CD8-positive, alpha-beta T cell (primary cell): ENCODE measurements at places on chromosomes 4 and X.

DNA sequence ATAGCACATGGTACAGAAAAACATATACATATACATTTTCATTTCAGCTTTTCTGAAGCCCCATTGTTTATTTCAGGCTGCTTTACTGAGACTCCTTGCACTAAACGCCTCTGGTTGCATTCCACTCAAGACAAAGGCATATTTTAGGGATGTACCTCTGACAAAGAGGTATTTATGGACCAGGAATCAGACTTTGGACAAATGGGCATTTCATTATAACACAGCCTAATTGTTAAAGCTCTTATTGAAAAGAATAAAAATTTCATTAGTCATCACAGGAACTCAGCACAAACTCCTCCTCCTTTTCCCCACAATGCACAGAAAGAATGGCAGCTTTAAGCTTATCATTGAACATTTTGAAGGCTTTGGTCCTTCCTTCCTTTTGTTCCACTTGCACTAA lies 62.9 kb upstream of the UGT8 start:
- no peak for DNase-seq

- no peak for DNase-seq
Observed at GRCh38 chr4:88600176-88600838, 8.0 kb downstream of the HERC3 start.

GRCh38 chr4:168560184-168561180 lies 63.6 kb downstream of the PALLD start:
- no peak for DNase-seq

GRCh38 chr4:95186666-95187065 lies 362.1 kb downstream of the UNC5C start:
- DNase-seq: no peak

- no peak for DNase-seq
Observed at GRCh38 chr4:113407409-113407808, 354.1 kb downstream of the CAMK2D start.

DNA sequence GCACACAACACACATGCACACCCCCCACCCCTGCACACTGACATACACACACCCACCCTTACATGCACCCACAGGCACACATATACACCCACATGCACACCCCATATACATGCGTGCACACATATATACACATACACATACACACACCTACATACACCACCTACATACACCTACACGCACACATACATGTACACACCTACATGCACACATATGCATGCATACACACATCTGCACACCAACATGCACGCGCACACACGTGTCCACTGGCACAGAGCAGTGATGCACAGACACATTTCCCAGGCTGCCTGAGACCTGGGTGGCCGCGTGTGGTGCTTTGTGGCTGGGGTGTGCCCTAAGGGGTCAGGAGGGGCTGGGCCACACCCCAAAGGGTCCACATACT lies 31.7 kb downstream of the FGFRL1 start:
- no peak for DNase-seq

GRCh38 chr4:156974264-156974663 lies 2.7 kb upstream of the PDGFC start:
- no peak for DNase-seq

DNA sequence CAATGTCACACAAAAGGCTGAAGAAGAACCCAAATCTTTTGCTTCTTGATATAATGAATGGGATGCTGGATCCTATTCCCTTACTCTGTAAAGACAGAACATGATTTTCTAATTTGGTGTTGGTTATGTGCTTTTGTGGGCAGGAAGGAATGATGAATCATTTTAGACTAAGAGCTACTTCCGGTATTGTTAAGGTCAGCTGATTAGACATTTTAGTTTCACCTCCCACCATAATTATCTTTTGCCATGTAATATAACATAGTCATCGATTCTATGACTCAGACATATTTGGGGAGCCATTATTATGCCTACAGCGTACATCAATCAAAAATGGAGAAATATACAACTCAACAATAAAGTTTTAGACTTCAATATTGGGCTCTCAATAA lies 265.3 kb downstream of the ZNF674 start:
- no peak for DNase-seq

DNA sequence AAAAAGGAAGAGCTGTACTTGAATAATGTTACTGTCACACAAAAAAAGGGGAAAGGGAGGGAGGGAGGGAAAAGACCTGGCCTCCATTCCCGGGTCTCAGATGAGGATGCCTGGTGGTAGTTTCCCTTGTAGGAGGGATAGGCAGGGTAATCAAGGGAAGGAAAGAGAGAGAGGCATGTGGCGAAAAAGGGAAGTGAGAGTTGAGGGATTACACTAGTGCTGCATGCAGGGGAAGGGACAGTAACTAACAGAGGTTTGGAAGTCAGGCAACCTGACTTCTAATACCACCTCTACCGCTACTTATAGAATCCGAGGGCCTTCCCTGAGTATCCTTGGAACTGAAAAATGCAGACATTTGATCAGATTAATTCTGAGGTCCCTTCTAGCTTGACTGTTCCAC lies 821.7 kb upstream of the FTHL17 start:
- no peak for DNase-seq

GRCh38 chr4:42104521-42104920 lies 47.9 kb downstream of the BEND4 start:
- DNase-seq: no peak

GRCh38 chrX:134715930-134716619 lies 57.8 kb upstream of the PLAC1 start:
- no peak for DNase-seq

DNA sequence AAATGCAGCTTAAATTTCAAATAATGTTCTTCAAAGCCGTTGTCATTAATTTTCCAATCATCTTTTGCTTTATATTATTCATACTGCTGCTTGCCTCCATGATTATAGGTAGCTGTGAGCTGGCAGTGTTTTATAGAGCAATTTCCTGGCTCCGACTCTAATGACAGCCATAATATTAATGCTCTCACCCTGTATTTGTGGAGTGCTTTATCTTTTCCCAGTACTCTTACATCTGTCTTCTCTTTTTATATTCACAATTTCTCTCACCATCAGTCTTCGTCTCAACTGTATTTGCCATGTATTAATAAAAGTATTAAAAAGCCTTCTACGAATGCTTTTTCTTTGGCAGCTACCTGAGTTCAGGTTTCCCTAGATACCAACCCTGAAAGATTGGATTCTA lies 21.0 kb downstream of the ATXN3L start:
- DNase-seq: no peak

GRCh38 chrX:119523664-119524184 lies 41.5 kb downstream of the STEEP1 start:
- no peak for DNase-seq

GRCh38 chr4:75679876-75680575 lies 6.8 kb upstream of the G3BP2 start:
- no peak for DNase-seq

- DNase-seq: no peak
Observed at GRCh38 chrX:119745283-119745848, 13.0 kb upstream of the SOWAHD start.

DNA sequence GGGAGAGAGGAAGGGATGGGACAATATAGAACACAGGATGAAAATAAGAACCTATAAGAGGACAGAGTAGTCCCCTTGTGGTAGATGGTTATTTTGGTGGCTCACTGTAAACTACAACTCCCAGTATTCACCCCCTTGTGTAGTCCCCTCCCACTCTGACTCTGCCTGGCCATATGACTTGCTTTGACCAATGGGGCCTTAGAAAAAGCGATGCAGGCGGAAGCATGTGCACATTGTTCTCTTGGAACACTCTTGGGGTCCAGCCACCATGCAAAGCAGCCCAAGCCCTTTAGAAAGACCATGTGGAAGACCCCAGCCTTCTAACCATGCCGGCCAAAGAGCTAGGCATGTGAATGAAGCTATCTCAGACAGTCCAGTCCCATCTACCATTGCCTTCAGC lies 415.0 kb downstream of the BCOR start:
- DNase-seq: no peak

DNA sequence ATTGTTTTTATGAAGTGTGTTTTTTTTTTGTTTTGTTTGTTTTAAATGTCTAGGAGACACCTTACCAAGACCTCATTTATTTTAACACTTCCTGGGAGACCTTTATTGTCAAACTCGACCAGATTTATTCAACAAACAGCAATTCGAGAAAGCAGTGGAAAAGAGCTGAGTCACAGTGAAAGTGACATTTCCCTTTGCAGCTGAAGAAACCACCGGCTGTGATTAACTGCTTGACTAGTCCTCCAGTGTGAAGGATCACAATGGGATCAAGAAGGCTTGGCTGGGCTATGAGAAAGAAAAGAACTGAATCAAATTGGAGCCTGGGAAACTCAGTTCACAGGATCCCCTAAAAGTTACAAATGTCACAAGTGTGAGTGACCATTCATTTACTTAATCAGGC lies 11.9 kb upstream of the ADH7 start:
- no peak for DNase-seq

DNA sequence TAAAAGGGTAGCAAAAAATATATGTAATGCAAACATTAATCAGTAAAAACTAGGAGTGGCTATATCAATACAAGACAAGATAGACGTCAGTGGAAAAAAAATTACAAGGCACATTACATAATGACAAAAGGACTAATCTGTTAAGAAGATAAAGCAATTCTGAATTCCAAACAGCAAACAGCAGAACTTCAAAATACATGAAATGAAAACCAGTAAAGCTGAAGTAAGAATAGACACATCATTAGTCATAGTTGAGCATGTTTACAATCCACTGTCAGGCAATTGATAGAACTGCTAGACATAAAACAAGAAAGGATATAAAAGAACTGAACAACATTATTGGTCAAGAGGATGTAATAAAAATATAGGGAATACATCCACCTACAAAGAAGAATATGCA lies 12.2 kb downstream of the SULT1B1 start:
- DNase-seq: no peak

GRCh38 chr4:702618-703048 lies 3.0 kb upstream of the PCGF3 start:
- no peak for DNase-seq

GRCh38 chrX:142089193-142089592 lies 115.9 kb downstream of the MAGEC2 start:
- no peak for DNase-seq

GRCh38 chrX:49748211-49748956 lies 52.6 kb upstream of the PAGE1 start:
- DNase-seq: no peak

GRCh38 chrX:153911798-153912197 lies 7.3 kb downstream of the AVPR2 start:
- no peak for DNase-seq

DNA sequence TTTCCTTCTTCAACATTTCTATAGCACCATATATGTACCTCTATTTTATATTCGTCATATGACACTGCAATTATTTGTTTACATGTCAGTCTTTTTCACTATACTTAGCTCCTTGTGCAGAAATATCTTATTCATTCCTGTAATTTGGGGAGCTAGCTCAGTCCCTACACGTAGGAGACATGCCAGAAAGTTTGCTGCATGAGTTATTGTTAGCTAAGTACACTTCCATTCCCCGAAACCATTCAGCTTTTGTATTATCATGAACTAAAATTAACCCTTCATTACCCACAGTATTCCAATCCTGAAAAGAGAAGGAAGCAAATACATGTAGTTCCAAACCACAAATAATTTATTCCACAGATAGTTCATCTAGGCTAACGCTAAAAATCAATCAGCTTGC lies 10.2 kb downstream of the CBR4 start:
- no peak for DNase-seq

GRCh38 chrX:41909068-41909467 lies 14.3 kb downstream of the CASK start:
- DNase-seq: peak; percentile 23

DNA sequence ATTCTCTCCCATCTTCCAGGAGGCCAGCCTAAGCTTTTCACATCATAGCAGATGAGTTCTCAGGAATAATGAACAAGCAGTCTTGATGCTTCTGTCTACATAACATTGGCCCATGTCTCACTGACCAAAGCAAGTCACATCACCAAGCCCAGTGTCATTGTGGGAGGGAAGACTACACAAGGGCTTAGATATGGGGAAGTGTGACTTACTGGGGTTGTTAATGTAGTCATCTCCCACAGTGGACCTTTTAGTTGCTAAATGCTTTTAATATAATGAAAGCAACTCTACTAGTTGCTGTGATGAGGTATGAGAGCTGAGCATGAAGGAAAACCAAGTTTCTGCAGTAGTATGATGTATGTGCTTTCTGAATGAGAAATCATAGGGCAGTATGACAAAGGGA lies 40.5 kb downstream of the TSPAN7 start:
- no peak for DNase-seq

DNA sequence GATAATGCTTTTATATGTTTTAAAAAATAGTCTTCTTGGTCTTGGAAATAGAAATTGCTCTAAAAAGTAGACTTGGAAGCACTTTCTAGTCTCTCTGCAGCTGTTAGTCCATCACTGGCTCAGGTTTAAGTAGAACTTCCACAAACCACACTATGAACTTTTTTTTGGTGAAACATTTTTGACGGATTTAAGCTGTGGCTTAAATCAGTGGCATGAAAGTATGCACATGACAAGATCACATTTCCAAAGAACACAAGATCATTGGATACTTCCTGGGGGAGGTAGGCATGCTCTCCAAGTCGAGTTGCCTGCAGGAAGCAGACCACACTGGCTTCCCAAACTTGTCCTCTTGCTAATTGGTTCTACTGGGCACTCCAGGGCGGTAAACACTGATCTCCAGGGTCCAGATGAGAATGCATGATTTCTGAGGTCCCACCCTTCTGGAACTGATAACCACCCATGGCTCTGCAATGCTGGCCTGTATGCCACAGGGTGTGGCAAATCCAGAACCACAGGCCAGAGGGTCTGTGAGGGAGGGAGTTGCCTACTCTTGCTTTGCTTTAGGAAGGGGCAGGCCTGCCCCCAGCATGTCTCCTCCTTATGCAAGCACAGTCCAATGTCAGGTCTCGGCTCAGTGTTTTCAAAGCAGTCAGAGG lies 331.9 kb upstream of the SFRP2 start:
- no peak for DNase-seq

GRCh38 chr4:160319221-160319867 lies 1216.5 kb downstream of the RAPGEF2 start:
- no peak for DNase-seq

DNA sequence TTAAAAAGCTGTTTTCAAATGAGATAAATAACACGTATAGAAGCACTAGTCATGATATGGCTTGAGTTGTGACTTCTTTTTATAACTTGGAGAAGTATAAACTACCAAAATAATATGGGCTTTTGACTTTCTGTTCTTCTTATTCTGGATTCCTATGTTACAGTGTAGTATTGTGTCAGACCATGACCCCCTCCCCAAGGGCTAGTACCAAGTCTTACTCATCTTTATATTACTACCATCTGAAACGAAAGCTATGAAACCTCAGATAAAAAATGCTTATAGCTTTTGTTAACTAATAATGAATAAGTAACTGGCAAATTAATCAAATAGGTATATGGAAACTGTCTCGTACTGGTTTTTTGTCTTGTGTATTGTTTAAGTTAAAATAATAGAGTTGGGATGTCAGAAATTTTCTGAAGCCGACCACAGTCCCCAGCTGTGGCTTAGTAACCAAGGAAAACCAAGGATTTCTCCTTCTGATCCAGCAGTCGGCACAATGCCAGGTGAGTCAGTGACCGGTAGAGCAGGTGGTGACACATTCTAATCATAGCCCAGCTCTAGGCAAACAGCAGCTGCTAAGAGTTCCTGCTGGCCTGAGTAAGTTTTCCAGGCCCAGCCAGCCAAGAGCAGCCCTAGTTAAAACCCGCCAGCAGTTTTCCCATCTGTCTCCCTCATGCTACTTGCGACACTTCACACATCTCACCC lies 163.3 kb upstream of the PRDX4 start:
- DNase-seq: no peak
